ENCODE measurements at places on chromosomes 12 and 14.

DNA sequence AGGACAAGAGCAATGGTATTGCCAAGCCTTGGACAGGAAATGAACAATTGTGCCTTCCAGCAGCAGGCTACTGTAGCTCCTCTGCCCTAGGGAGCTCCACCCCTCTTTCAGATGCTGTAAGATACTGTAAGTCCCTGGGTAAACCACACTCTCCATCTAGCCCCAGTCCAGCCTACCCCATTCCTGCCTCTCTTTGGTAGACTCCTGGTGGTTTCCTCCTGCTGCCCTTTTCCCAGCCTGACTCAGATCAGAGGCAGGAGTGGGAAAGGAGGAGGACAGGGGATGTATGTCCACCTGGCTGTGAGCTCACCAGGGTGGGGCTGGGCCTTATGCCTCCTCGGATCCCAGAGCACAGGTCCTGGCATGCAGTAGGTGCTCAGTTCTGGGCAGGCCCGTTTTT is 174.6 kb downstream of the ESRRB start:
- DNase-seq = no peak

- DNase-seq = no peak
Measured at GRCh38 chr12:112309797-112310196, 72.4 kb downstream of the HECTD4 start.

- DNase-seq = peak; percentile 34
Measured at GRCh38 chr14:99605299-99605961, 1.4 kb upstream of the CCDC85C start.

GRCh38 chr14:68279437-68279720 is 459.8 kb downstream of the RAD51B start:
- no peak for DNase-seq

- DNase-seq = no peak
Measured at GRCh38 chr12:20917269-20917668, 106.8 kb downstream of the SLCO1B3 start.

DNA sequence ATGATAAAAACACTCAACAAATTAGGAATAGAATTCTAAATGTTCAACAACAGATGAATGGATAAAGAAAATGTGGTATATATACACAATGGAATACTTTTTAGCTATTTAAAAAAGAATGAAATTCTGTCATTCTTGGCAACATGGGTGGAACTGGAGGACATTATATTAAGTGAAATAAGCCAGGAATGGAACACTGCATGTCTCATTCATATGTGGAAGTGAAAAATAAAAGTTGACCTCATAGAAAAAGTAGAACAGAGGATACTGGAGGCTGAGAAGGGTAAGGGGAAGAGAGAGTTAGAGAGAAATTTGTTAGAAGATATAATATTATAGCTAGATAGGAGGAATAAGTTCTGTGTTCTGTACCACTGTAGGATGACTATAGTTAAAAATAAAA is 35.8 kb upstream of the ZFP36L1 start:
- no peak for DNase-seq

DNA sequence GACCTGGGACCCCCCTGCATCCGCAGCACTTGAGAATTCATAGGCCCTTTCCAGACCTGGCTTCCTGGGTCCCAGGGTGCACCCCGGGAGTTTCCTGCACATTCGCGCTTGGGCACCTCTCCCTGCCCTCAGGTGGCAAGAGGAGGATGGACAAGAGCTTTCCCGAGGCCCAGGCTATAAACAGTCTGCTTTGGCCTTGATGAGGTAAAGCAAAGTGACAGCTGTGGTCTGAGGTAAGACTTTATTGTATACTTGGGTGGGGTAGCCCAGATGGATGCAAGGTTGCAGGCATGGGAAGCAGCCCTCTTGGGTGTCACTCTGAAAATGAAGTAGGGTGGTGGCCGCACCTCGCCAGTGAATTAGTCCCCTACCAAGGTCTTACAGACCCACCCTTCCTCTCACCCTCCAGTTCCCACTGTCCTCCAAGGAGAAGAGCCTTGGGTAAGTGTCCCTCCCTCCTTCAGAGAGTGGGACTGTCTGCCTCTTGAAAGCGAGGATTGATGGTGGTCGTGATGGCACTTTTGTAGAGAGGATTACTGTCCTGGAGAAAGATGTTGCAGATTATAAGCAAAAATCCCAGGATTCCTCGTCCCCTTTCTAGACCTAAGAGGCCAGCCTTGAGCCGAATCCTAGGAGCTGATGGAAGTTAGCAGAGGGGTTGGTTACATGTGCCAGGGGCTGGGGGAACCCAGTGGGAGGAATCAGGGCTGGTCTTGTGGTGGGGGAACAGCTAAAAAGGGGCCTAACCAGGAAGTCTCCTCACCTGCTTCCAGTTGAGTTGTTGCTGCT is 10.6 kb upstream of the CSAD start:
- DNase-seq = no peak

GRCh38 chr12:46921048-46921763 is 95.4 kb upstream of the SLC38A4 start:
- DNase-seq = no peak

DNA sequence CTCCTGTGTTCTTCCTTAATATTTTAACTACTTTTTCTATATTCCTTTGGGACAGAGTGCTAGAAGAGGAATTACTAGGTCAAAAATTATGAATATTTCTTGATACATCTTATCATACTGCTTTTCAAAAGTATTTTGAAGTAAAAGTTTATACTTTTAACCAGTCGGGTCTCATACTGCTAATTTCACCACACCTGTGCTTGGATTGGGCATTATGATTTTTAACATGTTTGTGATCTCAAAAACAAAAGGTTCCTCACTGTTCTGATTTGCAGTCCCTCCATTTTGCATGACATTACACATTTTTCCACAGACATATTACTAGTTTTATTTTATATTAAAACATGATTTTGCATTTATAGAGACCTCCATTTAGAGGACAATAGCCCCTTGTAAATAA is 32.9 kb downstream of the MRPL42 start:
- DNase-seq = no peak

GRCh38 chr12:18981732-18982131 is 147.8 kb upstream of the PLEKHA5 start:
- DNase-seq = no peak

- no peak for DNase-seq
Measured at GRCh38 chr12:110254971-110255540, 26.0 kb upstream of the ATP2A2 start.

DNA sequence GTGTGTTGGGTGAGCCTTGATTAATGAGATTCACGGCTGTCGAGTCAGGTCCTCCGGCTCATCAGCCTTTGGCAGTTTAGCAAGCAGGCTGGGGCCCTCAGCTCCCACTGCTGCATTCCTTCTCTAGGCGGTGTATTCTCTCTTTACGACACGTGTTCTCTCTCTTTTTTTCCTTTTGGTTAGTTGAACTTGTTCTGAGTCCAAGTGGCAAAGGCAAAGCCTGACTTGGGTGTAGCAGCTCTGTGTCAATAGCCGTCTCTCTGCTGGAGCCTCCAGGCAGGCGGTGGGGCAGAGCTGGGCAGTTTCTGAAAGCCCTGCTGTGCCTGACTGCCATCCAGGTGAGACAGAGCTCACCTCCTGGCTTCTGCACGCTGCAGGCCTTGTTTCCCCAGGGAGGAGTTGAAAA is 46.6 kb downstream of the SUSD6 start:
- peak; percentile 57 for DNase-seq

- DNase-seq = no peak
Measured at GRCh38 chr12:54029529-54030441, 1.5 kb downstream of the HOXC6 start.

GRCh38 chr14:94897082-94897481 is 127.2 kb upstream of the GSC start:
- no peak for DNase-seq

DNA sequence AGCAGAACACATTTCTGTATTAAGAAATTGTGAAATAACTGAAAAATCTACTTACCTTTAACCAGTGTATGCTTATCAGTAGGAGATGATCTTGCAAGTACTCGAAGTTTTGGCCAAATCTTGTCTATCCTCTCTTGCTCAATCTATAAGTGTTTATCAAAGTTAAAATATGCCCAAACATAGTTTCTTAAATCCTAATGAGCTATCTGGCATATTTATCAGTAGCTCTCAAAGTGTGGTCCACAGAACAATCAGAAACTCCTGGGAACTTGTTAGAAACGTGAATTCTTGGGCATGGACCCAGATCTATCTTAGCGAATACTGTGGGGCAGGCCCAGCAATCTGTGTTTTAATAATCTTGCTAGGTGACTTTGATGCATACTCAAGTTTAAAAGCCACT is 84.5 kb upstream of the POC1B start:
- no peak for DNase-seq

GRCh38 chr14:54220704-54221431 is 175.9 kb upstream of the CDKN3 start:
- DNase-seq = no peak

GRCh38 chr14:20059745-20060144 is at the start of gene OR4L1:
Gene OR4L1, plus strand, starts transcription at chr14:20060045. Its CDS starts 0 bp downstream, at chr14:20060045.
- no peak for DNase-seq

- DNase-seq = no peak
Measured at GRCh38 chr14:100012478-100013327, 52.5 kb upstream of the EVL start.

DNA sequence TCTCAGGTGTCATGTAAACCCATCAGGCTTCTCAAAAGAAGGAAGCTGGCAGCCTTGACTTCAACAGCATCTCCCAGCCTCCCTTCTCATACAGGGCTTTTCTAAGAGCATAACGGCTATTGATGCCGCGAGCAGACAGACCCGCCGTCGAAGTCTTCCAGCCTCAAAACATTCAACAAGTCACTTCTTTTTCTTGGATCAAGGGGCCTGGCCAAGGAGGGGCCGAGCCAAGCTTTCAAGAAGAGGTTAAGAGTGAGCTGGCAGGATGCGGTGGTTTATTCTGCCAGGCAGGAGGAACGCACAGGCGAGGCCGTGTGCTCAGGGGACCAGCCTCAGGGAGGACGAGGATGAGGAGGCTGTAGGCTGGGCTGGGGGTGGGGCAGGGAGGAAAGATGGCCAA is 102.9 kb upstream of the RFLNA start:
- DNase-seq = no peak

- no peak for DNase-seq
Measured at GRCh38 chr14:53032838-53033390, 82.1 kb upstream of the FERMT2 start.

DNA sequence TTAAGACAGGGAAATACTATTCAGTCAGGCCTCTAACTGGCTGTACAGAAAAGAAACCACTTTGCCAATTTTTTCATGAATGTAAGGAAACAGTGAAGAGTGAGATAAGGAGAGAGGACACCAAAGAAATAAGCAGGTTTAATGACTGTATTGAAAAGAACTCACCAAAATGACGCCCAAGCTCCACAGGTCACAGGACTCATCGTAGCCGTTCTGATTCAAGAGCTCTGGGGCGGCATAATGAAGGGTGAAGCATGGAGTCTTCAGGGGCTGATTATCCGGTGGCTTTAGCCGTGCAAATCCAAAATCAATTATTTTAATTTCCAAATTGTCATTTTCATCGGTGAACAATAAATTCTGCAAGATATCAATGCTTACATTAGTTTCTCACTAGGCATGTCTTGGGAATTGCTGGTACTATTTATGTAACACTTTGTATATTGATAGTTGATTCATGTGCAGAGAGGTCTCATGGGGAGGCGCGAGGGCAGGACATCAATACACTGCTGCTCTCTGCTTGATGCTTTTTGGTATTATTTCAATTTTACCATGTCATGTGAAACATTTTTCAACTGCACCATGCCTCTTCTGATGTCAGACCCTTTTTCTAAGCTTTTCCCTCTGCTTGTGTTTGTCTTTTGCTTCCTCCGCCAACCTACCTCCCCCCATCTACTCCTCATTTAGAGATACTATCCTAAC is 74.2 kb upstream of the TTC7B start:
- no peak for DNase-seq

DNA sequence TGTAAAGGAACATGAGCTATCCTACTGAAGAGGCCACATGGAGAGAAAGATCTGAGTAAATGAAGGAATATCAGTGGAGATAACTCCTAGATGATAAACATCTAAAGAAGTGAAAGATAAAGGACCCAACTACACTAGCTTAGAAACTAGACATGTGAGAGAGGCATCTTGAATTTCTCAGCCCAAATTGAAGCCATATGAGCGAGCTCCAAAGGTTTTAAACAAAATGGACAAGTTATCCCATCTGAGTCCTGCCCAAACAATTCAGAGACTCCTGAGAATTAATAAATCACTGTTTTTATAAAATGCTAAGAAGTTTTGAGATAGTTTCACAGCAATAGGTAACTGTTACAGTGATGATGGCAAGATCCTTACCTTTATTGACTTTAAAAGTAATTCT is 438.9 kb downstream of the NAV3 start:
- DNase-seq = no peak

GRCh38 chr14:91946622-91947474 is 646 bp downstream of the FBLN5 start:
- DNase-seq = no peak

- DNase-seq = no peak
Measured at GRCh38 chr12:10170216-10170615, 1.7 kb downstream of the OLR1 start.

GRCh38 chr12:26971963-26972362 is 33.7 kb downstream of the FGFR1OP2 start:
- DNase-seq = no peak

GRCh38 chr14:64209444-64210131 is 84.6 kb downstream of the ESR2 start:
- no peak for DNase-seq

GRCh38 chr12:132343294-132344004 is 14.1 kb upstream of the GALNT9 start:
- no peak for DNase-seq

DNA sequence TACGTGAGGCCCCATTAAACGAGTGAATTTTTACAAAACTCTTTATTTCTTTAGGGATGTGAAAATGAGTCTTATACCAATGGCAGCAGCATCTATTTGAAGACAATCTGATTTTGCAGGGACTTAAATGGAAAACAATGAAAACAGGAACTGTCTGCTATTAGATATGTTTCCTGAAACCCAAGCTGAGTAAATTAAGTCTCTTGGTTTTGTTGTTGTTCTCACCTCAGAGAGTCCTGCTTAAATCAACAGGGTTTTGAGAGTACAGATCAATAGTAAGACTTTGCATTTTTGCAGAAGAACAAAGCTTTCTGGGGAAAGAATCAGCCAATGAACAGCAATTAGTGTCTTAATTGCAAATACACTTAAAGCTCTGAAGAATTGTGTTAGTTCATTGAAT is 39.1 kb upstream of the LGR5 start:
- no peak for DNase-seq

GRCh38 chr12:67915335-67915851 is 73.9 kb upstream of the IFNG-AS1 start:
- no peak for DNase-seq

Data from NCI-H2081 treated with DMSO at 0.1 percent for 48 hours (cell line).